ENCODE measurements at places on chromosomes 11 and 22. TPM values are rescaled to one million over a fixed set of nuclear protein-coding genes. Genes with fewer than 3 reads are reported as not detected.

MYBPC3 gene
- total RNA-seq = not detected

CALCA gene
- not detected for total RNA-seq

TP53I11 gene
- total RNA-seq = 43.6 TPM

APOA5 gene
- not detected for total RNA-seq

CCDC15 gene
- total RNA-seq = 0.61 TPM

ANO5 gene
- 2.0 TPM for total RNA-seq

CYP2D6 gene
- 0.54 TPM for total RNA-seq

ASRGL1 gene
- total RNA-seq = 10.1 TPM

VSIG10L2 gene
- not detected for total RNA-seq

C11orf86 gene
- 57.8 TPM for total RNA-seq

FOSL1 gene
- 215 TPM for total RNA-seq

MS4A4A gene
- not detected for total RNA-seq

TIMM10B gene
- 35.2 TPM for total RNA-seq

CCDC179 gene
- not detected for total RNA-seq

GRIK4 gene
- not detected for total RNA-seq

MUC6 gene
- total RNA-seq = not detected

MAJIN gene
- total RNA-seq = 0.10 TPM

FEN1 gene
- total RNA-seq = 103 TPM

OR5A1 gene
- not detected for total RNA-seq

KCNJ5 gene
- total RNA-seq = 0.08 TPM

FAT3 gene
- 0.38 TPM for total RNA-seq

CTSW gene
- total RNA-seq = not detected

RIMBP3B gene
- total RNA-seq = 0.71 TPM

APOBEC3G gene
- total RNA-seq = not detected

FIBIN gene
- total RNA-seq = not detected

FAM180B gene
- total RNA-seq = not detected

CRYBA4 gene
- total RNA-seq = not detected

LINC01488 gene
- not detected for total RNA-seq

LRRC55 gene
- not detected for total RNA-seq

INSC gene
- not detected for total RNA-seq

KIF18A gene
- 15.2 TPM for total RNA-seq

OR4D5 gene
- not detected for total RNA-seq

TPBGL gene
- 0.35 TPM for total RNA-seq

KCNQ1OT1 gene
- total RNA-seq = 0.07 TPM

OR6Q1 gene
- not detected for total RNA-seq

FGF19 gene
- 0.03 TPM for total RNA-seq

KREMEN1 gene
- total RNA-seq = 3.6 TPM

OR5W2 gene
- total RNA-seq = not detected

ANKK1 gene
- 0.12 TPM for total RNA-seq

MAPK8IP2 gene
- 4.1 TPM for total RNA-seq

ACR gene
- not detected for total RNA-seq

SCGB1D2 gene
- total RNA-seq = not detected

TMA7B gene
- total RNA-seq = not detected

ART1 gene
- total RNA-seq = not detected

RAG1 gene
- 0.10 TPM for total RNA-seq

SIK3 gene
- 8.9 TPM for total RNA-seq

MMP8 gene
- total RNA-seq = not detected

SYT7 gene
- 1.1 TPM for total RNA-seq

PITPNM1 gene
- 41.4 TPM for total RNA-seq

POU2F3 gene
- not detected for total RNA-seq

TAF1D gene
- total RNA-seq = 93.1 TPM

GPR152 gene
- total RNA-seq = not detected

SYVN1 gene
- total RNA-seq = 49.8 TPM

FAM227A gene
- total RNA-seq = 0.50 TPM

All from A549 treated with CpdA at 1 μM for 4 hours (cell line).